ELR (cell line): ENCODE measurements at places on chromosomes 6 and 20.

- DNase-seq, result no peak
Observed at GRCh38 chr6:88120635-88121034, 45.5 kb downstream of the CNR1 start.

GRCh38 chr6:147195510-147195909 lies 8.7 kb upstream of the STXBP5 start:
- DNase-seq, result no peak

GRCh38 chr6:26159357-26160273 lies 72.4 kb downstream of the HFE start:
- DNase-seq, result peak; percentile 68

DNA sequence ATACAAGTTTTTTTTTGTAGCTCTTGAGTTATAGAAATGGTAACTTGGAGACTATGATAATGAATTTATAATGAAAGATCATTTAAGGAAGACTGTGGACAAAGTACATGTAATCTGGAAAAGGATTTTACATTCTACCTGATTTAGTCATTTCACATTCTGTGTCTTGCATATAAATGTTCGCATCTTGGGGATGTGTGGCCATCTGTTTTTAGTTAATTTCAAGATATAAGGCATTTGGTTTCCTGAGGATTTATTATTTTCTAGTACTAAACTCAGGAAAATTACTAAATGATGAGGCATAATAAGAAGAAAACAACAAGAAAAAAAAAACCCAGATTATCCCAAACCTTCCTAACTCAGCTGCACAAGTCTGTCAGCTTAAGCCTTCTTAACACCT lies 112.7 kb upstream of the PRL start:
- DNase-seq, result no peak

GRCh38 chr6:162463576-162463975 lies 264.0 kb downstream of the PRKN start:
- DNase-seq, result no peak

- DNase-seq, result no peak
Observed at GRCh38 chr20:58816051-58816450, 34.7 kb downstream of the GNAS-AS1 start.

GRCh38 chr6:110776413-110776812 lies 38.9 kb downstream of the CDK19 start:
- DNase-seq, result no peak

DNA sequence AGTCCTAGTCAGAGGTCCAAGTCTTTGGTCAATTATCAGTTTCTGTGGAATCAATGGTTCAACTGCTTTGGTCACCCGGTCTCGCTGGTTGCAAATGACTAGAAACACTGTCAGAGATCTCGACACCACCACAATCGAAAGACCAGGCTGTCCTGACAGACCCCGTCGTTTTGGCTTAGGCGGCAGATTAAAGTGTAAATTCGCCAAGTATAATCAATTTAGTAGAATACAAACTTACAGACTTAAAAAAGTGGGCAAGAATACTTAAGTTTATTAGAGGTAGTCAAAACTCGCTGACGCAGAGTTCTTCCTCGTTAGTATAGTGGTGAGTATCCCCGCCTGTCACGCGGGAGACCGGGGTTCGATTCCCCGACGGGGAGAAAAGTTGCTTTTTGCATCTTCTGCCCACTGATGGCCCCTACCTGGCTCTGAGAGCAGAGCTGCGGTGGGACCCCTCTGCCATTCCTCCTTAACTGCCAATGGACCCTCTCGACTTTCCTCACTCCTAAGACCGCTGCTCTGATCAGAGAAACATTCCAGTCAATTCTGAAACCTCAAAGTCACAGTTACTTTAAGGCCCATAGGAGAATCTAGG lies 30.6 kb upstream of the ZNF184 start:
- peak; percentile 75 for DNase-seq

GRCh38 chr6:23228439-23229024 lies 659.2 kb downstream of the HDGFL1 start:
- peak; percentile 6 for DNase-seq

DNA sequence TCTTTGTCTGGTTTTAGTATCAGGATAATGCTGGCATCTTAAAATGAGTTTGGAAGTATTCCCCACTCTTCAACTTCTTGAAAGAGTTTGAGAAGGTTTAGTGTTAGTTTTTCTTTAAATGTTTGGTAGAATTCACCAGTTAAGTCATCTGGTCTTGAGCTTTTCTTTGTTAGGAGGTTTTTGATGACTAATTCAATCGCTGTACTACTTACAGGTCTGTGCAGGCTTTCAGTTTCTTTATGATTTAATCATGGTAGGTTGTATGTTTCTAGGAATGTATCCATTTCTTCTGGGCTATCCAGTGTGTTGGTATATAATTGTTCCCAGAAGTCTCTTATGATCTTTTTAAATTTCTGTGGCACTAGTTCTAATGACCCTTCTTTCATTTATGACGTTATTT lies 215.5 kb downstream of the LRFN2 start:
- DNase-seq, result no peak

- DNase-seq, result peak; percentile 63
Observed at GRCh38 chr6:145929037-145929633, 35.0 kb downstream of the SHPRH start.

DNA sequence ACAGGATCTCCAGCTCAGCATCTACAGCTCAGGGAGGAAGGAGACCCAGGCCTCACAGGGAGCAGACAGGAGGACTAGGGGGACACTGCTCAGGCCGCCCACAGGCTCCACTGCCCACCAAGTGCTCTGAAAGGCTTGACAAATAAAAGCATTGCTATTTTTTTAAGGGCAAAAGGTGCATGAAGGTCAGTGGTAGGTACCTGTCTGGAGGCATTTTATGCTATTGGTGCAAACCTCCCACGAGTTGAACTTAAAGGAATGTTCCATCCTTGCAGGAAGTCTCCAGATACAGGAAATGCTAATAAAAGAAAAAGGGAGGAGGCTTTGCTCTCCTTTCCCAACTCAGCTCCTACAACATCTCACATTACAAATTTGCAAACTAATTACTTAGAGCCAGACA lies 228.1 kb downstream of the FOXC1 start:
- DNase-seq, result no peak

DNA sequence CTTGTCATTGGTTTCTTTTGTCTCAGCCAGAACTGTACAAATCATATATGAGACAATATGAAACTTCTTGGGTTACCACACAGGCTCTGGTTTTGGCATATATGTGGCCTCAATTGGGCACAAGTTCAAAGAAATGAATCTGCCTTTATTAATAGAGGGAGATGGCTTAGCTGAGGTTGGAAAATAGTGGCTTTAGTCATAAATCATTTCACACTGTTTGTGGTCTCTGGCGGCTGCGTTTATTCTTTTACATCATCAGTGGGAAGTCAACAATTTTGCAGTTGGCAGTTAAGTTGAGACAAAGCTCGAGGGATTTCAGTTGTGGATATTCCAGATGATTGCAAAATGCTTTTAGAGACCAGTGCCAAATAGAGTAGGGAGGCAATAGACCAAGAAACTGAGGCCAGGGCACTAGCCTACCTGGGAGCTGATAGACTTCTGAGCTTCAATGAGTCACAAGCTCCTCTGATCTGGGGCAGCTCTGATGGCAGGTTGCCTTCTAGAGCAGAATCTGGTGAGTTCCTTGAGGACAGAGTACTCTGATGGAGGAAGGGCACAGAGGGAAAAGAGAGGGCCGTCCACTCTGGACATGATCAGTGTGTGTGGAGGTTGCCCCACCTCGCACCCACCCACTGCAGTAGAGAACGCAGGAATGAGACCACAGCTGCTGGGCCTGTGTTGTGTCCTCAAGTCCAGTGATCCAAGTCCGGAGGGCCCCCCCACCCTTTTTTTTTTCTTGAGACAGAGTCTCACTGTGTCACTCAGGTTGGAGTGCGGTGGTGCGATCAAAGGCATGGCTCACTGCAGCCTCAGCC lies 73.5 kb downstream of the ARMC2 start:
- DNase-seq, result no peak

GRCh38 chr20:10304471-10305046 lies 85.9 kb downstream of the SNAP25 start:
- DNase-seq, result peak; percentile 66

DNA sequence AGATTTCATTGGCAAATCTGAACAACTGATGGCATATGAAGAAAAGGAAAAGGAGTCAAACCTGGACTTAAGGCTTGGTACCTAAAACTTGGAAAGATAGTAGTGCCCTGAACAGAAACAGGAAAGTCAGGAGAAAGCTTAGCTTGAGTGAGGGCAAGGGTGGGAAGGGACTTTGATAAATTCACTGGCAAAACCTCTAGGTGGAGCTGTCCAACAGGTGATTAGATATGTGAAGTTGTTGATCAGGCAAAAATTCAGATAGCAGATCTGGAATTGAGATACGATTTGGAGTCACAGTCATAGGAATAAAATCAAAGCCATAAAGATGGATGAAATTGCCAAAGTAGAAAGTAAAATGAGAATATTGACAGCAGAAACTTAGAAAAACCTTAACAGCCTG lies 16.1 kb upstream of the ZNF292 start:
- DNase-seq, result peak; percentile 75

DNA sequence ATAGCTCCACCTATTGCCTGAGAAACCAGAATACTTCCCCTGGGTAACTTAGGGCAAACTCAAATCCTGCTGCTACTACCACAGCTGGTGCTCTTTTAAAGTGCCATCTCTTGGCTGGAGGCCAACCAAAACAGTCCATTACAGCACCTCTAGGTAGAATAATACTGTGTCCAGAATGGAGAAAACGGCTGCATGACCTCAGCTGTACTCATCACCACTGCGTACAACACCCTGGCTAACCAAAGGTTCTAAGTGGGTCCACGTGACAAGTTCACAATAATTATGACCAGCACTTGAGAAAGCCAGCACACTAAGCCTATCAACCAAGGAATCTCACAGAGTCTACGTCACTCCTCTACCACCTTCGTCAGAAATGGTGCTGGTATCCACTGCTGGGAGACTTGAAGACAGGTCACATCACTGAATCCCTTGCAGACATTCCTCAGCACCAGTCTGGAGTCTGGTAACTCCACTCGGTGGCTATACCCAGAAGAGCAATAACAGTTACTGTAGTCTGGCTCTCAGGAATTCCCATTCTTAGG lies 40.9 kb upstream of the PKIB start:
- peak; percentile 2 for DNase-seq

- DNase-seq, result no peak
Observed at GRCh38 chr6:168362276-168362990, 42.9 kb upstream of the DACT2 start.

GRCh38 chr6:30044630-30045029 lies 16.4 kb upstream of the POLR1H start:
- DNase-seq, result peak; percentile 67

DNA sequence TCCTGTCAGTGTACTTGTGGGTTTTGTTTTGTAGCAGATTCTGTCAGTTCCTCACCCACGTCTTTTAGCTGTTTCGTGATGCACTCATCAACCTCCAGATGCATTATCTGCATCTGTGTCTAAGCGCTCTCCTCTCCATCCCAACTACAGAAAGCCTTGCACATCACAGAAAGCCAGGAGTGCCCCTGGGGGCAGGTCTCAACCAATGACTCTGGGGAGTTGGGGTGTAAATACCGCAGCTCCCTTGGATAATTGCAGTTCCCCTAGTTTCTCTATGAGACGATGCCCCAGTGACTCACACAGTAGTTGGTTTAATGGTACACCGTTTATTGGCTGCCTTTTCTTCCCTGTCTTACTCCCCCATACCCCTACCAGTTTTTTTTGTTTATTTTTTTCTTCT lies 158.1 kb downstream of the SOX4 start:
- no peak for DNase-seq

DNA sequence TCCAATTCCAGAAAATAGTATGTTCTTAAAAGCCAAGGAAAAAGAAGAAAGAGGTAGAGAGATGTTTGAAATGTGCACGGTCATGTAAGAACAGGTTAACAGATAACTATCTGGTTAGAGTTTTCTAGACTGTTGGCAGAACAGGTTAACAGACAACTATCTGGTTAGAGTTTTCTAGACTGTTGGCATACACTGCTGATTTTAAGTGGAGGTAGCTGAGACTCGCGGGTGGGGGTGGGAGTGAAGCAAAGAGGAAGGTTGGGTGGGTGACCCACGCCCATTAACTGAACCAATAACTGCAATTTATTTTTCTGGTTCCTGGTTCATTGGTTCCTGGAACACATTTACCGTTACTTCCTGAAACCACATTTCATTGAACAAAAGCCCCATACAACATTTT lies 157.5 kb downstream of the ELOVL4 start:
- DNase-seq, result no peak

DNA sequence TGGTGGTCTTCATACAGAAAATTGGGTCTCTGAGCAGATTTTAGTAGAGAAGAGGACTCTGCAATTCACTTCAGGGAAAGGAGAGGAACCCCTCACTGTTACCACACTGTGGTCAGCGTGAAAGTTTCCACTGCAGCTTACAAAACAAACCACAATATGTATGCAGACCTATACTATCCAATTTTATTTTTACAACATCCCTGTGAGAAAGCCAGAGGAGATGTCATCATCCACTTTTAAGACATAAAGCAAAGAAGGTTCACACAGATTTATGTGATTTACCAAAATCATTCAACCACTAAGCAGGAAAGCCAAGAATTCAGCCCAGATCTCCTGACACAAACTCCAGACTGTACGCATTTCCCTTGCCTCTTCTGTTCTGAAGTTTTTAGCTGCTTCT lies 442.4 kb downstream of the FRK start:
- no peak for DNase-seq

DNA sequence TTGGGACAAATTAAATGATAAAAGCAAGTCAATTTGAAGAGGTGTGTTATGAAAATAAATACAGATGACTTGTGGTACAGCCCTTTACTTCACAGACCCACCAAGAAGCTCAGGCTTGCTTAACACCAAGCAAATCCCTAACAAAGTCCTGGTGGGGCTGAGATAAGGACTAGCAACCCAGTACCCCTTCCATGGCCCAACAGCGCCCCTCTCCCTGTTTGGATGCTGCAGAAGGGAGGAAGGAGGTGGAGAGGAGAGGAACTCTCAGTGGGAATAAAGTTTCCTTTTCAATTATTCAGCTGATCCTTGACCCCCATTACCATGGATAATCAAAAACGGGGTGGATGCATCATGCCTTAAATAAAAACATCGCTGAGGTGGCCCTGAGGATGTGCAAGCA lies 4.5 kb upstream of the ZNF831 start:
- DNase-seq, result peak; percentile 3

- no peak for DNase-seq
Observed at GRCh38 chr20:62775206-62775605, 21.1 kb upstream of the MRGBP start.

DNA sequence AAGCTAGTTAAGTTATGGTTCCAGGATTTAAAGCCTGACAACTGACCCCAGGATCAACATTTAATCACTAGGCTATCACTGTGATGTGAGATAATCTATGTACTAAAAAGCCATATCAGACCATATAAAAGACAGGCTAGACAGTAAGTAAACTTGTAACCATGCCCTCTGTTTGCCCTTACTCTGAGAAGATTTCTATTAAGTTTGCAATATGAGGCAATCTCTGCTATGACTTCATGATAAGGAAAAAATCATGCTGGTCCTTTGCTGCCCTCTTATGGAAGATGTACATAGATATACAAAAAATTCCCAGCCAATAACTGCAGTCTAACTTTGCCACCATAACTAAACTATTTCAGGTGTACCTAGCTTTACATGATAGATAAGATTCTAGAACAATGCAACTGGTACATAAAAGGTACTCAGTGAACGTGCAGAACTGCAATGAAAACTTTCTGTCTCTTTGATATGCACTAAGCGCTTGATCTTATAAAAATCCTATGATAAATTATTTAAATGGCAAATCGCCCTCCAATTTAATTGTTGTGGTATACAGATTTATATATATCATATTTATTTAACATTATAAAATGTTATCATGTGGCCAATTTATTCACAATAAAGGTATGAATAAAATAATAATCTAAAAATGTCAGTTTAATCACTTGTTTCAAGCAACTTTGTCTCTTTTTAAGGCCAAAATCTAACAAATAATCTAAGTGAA lies 70.5 kb downstream of the FAM217A start:
- peak; percentile 86 for DNase-seq
